ENCODE measurements at places on chromosomes 12 and 14.

DNA sequence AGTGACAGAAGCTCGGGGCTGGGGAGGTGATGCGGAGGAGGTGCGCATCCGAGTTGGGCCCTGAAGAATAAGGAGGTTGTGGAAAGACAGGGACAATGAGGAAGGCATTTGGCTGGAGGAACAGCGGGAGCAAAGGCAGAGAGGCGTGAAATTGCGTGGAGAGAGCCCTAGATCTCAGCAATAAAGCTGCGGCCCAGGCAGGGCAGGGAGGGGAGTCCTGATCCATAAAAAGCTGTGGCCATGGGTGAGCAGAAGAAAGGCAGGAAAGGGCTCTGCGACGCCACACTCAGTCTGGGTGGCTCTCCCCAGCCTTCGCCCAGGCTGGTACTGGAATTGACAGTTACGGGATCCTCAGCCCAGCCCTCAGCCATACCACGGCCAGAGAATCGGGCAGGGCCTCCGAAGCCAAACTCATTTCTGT is 2.2 kb downstream of the FIGNL2 start:
- no peak for DNase-seq

- no peak for DNase-seq
Observed at GRCh38 chr14:34548472-34548981, 9.0 kb upstream of the EAPP start.

DNA sequence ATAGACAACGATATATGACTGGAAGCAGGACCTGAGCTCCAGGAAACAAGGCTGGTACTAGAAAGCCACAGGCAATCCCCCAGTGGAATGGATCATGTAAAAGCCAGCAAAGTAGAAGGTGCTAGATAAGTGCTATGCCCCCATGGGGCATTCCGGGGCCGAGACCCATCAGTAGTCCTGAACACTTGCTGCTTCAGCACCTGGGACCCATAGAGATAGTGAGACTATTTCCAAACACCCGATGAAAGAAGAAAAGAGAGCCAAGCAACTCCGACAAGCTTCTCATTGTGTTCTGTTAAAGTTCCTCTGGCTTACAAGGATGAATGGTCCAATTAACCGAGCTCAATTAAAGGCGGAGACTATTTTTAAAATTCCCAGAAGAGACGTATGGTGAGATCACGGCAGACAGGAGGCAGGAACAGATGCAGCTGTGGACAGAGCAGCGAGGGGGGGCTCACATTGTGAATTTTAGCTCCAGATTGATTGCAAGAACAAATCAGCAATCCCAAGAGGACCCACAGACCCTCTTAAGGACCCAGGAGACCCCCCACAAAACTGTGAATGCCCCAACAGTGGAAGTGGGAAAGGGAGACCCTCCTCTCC is 142.5 kb upstream of the OVCH1 start:
- DNase-seq = no peak

DNA sequence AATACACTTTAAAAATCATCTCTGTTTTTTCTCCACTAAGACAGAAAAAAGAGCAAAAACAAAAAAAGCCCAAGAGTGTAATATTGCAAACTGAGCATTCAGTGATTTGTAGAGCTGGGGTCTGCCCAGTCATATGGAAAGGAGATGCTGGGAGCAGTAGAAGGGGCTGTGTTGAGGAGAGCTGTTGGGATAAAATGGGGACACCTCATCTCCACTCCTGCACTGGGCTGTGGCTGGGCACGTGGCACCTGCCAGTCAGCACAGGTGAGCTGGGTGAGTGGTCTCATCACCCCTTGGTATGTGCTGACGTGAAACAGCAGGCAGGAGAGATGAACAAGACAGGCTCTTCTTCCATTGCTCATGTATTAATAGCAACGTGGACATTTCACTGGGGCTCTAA is 217.4 kb downstream of the C12orf42 start:
- DNase-seq = no peak

DNA sequence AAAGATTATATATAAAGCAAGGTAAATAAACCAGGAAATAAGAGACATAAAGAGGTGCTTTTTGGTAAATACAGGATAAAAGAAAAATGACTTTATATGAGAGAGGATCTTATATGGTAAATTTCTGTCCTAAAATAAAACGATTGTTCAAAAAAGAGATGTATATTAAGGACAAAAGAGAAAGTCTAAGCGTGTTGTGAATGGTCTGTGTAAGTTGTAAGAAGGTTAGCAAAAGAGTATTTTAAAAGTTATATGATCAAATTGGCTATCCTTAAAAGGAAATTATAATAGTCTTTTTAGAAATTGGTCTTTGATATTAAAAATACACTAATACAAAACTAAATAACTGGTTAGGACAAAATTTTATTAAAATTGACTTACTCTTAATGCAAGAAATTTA is 14.1 kb upstream of the ACSM4 start:
- DNase-seq = no peak

- DNase-seq = no peak
Observed at GRCh38 chr12:112063273-112063672, 45.3 kb downstream of the NAA25 start.

- DNase-seq = no peak
Observed at GRCh38 chr14:102389246-102389645, 26.5 kb downstream of the TECPR2 start.

- DNase-seq = no peak
Observed at GRCh38 chr12:57239587-57240065, 10.1 kb downstream of the SHMT2 start.

- peak; percentile 48 for DNase-seq
Observed at GRCh38 chr12:123474485-123475245, 16.7 kb downstream of the SNRNP35 start.

GRCh38 chr12:164207-164606 is 49.8 kb downstream of the SLC6A12 start:
- DNase-seq = no peak

GRCh38 chr12:116537101-116537904 is 21.9 kb upstream of the MAP1LC3B2 start:
- DNase-seq = no peak

GRCh38 chr12:101794574-101794973 is 36.2 kb downstream of the GNPTAB start:
- peak; percentile 17 for DNase-seq

DNA sequence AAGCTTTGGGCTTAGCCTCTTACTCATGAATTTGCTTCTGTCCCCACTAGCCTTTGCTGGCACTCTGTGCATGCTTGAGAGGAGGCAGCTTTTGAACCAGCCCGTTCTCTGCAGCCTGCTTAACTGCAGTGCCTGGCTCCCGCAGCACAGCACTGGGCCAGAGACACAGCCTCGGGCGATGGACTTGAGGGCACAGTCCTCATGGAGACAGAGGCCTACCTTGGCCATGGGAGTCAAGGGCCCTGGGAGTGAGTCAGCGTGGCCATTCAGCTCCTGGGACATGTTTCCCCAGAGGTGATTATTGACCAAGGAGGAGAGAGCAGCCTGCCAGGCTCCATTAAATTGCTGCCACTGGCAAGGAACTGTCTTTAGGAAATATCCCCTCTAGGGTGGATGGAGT is 93.5 kb downstream of the SMOC1 start:
- no peak for DNase-seq

All from CD4-positive, alpha-beta T cell treated with Interleukin-2 at 100 ng/mL for 4 hours (primary cell).